Stimulated activated CD4-positive, alpha-beta T cell treated with anti-CD3 and anti-CD28 coated beads, Interleukin-15, amount 100 ng/mL, for 1 hour (primary cell): ENCODE measurements at places on chromosomes 7 and 10.

DNA sequence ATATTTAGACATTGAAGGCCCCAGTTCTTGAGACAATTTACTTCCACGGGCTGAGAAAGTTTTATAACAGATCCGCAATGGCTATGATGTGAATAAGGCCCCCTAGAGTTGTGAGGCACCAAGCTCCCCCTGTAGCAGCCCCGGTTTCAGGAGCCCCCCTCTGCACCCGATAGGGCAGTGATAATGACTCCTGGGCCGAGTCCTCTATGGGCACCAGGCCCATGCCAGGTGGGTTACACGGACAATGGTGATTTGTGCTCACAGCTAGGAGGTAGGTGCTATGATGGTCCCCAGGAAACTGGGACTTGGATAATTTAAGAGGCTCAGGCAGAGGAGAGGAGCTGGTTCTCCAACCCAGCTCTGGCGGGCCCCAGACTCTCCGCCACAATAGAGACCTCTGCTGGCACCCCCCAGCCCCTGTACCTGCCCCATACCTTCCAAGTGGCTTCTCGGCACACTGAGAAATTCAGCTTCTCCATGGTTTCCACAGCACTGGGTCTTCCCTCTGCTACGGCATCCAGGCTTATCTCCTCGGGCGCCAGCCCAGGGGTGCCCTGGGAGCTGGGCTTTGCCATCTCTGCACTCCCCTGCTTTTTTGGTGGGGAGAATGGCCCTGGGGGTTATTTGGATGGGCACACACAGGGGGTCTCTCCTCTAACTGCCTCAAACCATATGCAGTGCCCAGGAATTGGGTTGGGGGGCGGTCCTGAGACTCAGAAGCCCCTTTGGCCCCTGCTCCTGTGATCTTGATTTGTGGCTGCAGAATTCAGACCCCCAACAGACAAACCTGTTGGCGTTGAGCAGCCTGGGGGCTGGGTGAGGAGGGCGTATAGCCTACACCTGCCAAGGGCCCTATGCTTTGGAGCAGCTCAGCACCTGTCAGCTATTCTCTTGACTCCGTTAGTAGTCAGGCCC, 12.2 kb upstream of the KCP start:
- no peak for DNase-seq

DNA sequence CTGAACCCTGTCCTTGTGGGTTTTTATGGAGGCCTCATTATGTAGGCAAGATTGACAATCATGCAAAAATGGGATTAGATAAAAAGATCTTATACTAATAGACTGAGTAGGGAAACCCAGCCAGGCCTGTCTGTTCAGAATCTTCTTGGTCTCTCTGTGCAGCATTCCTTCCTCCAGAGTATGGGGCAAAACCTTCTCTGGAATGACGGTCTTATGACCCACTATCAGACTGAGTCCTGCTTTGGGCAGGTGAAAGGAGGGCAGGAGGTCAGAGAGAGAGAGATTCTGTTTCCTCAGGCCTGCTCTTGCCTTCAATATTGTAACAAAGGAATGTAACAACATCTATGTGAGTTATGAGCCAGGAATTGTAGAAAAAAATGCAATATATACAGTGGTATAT, 182.6 kb downstream of the DNAJC1 start:
- DNase-seq = no peak

- DNase-seq = no peak
Measured at GRCh38 chr7:47710201-47710935, 128.5 kb upstream of the TNS3 start.

DNA sequence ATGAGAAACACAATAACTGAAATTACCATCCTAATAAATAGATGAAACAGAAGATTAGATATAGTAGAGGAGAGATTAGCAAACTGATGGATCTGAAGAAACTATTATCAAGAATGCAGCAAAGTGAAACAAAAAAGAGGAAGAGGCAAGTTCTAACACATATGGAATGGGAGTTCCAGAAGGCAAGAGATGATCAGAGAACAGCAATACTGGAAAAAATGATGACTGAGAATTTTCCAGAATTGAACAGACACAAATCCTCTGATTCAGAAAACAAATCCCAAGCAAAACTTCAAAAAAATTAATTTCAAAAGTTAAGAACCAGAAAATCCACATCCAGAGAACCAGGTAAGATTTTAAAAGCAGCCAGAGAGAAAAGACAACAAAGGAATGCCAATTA, 20.2 kb upstream of the CYREN start:
- no peak for DNase-seq

GRCh38 chr7:8516976-8517375, 83.6 kb downstream of the NXPH1 start:
- no peak for DNase-seq

GRCh38 chr7:33821970-33822369, 83.4 kb upstream of the BMPER start:
- no peak for DNase-seq

GRCh38 chr10:12633776-12634620, 284.7 kb downstream of the CAMK1D start:
- DNase-seq = no peak

GRCh38 chr7:80298201-80298600, 163.6 kb downstream of the GNAI1 start:
- no peak for DNase-seq
